ENCODE measurements at places on chromosomes 2 and 18. TPM values are rescaled to one million over a fixed set of nuclear protein-coding genes. Genes with fewer than 3 reads are reported as not detected.
A peak's percentile ranks its signal among the peaks of the same experiment; 100 is the strongest.

DNA sequence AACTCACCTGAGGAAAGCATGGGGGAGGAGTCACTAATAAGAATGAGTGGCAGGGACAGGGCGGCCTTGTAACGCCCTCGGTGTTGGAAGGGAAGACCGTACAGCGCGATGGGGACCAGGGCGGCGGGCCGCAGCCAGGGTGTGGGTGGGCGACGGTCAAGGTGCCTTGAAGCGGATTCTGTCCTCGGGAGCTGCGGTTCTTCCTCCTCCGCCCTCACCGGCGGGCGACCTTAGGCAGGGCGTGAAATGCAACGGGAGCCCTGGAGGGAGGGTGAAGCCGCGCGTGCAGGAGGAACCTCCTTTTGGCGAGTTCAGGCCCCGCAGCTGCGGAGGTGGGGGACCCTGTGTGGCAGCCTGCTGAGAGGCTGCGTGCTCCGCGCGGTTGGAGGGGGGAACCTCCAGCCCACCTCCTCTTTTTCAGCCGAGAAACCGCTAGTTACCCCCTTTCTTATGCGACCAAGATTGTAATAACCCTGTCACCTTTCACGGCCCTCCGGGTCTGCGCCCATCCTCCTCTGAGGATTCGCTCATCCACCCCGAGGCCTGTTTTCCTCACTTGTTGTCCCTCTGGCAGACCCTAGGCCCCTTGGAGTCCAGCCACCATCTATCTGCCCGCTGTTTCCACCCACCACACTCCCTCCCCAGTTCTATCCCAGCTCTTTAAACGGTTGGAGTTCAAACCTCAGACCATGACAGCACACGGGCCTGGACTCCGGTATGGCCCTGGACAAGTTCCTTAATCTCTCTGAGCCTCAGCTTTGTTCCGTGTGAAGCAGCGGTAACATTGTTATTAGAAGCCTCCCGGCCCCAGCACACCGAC, 823 bp upstream of the RNU2-63P start:
- ATAC-seq: peak; percentile 65

The MORN2 gene
- 11.2 TPM for total RNA-seq

The MRO gene
- total RNA-seq: not detected

The KCNG2 gene
- total RNA-seq: 0.20 TPM

The PLCD4 gene
- total RNA-seq: 5.7 TPM

The GDF7 gene
- total RNA-seq: 0.32 TPM

The MERTK gene
- 5.4 TPM for total RNA-seq

DNA sequence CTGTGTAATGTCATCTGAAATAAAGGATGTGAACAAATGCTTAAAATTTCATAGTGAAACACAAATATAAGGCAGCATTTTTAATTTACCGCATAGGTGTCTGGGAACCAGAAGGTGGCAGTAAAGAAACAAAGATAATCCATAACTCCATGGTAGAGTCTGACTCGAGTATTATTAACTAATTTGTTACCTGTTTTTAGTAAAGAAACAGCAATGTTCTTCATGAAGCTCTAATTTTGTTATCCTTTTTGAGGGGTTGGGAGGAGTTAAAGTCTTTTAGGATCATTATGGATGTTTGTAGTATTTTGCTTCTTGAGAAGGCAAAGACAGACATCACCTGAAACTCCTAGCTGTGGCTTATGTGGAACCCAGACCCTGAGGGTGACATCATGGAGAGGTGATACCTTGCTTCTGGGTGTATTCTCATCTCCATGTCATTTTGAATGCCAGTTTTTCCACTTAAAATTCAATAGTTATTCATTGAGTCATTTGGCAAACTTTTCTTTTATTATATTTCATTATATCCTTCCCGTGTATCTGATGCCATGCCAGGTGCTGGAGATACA, 286.2 kb upstream of the EPAS1 start:
- peak; percentile 49 for ATAC-seq

The SERPINB4 gene
- 418 TPM for total RNA-seq

DNA sequence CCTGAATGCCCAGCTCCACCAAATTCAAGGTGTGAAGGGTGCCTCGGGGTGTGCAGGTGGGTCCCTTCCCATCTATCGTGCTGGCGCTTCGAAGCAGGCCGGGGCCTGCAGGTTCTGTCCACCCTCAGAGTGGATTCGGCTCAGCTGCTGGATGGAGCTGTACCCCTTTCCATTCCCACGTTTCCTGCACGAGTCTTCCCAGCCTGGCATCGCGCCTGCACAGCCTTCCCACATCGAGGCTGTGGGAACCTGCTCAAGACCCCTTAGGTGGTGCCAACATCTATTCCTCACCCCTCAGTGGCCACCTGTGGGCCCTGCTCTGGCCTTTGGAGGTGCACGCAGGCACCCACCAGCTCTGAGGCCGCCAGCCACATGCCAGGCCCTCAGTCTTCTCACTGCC, 65.7 kb downstream of the PDCL3 start:
- no peak for ATAC-seq

DNA sequence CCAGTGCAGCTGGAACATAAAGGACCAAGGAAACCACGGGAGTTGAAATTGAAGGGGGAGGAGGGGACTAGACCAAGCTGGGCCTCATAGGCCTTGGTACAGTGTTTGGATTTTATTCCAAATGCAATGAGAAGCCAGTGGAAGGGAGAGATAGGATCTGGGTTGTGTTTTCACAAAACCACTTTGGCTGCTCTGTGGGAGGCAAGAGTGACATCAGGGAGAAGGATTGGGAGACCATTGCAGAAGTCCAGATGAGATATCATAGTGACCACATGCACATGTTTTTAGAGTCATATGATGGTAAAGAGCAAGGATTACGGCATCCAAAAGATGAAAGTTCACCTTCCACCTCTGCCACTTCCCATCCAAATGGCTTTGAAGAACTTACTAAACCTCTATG, 210.2 kb downstream of the PAX3 start:
- ATAC-seq: no peak
